ENCODE measurements at places on chromosomes 1 and 21.

DNA sequence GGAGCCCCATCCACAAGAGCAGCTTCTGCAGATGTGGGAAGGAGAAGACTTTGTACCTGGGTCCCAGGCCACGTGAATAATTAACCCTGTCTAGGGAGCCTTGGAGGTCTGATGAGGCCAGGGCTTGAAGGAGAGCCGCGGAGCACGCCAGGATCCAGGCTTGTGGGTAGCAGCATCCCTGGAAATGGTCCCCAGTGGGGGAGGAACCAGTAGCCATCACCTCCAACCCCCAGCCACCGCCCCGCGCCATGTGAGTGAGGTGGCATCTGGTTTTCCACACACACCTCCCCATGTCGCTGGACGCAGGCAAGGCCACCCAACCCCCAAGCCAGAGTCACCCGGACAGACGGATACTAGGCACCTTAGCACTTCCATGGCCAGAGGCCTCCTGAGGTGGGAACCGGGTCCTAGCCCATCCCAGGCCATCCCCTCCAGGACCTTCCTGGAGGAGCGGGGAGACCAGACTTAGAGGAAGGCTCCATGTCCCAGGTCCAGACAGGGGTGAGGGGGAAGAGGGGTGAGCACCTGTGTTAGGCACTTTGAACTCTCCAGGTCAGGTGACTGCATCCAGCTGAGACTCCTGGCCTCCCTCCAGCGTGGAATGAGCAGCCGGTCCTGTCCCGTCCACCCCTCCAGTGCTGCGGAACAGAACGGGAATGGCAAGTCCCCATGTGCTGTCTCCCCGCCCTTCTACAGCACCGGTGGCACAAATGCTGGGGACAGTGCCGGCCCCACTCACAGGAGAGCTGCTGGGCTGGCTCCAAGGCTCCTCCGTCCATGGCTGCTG is 53.2 kb downstream of the RIPK4 start:
- no peak for DNase-seq

DNA sequence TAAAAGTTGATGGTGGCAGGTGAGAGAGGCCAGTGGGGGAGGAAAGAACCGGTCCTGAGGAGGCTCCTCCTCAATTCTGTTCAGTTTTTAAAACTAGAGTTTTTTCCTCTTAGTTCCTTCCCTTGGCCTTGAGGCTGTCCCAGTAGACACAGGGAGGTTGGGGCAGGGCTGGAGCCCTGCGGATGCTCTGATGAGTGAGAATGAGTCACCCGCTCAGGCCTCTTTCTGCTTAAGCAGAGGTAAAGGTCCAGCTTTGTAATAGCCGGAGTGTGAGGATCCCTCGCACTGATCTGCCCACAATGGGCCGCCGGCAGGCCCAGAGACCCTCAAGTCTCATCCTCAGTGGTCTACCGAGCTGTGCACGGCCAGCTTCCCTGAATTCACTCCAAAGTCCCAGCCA is 49.6 kb upstream of the IRF2BP2 start:
- no peak for DNase-seq

DNA sequence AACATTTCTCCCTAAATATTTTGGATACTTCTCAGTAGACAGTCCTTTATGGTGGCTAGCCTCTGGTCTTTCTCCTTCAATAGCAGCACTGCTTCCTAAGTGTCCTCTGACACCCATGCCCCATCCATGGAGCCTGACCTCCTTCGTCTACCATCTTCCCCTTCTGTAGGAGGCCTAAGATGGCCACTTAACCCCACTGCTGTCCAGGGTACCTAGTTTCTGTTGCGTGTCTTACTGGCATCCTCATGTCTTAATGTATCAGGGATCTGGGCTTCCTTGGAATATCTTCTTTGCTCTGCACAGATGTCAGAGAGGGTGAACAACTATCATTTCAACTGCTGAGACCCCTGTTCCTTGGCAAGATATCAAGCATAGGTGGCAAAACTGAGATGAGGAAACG is 5.4 kb upstream of the KIRREL1 start:
- DNase-seq: no peak

DNA sequence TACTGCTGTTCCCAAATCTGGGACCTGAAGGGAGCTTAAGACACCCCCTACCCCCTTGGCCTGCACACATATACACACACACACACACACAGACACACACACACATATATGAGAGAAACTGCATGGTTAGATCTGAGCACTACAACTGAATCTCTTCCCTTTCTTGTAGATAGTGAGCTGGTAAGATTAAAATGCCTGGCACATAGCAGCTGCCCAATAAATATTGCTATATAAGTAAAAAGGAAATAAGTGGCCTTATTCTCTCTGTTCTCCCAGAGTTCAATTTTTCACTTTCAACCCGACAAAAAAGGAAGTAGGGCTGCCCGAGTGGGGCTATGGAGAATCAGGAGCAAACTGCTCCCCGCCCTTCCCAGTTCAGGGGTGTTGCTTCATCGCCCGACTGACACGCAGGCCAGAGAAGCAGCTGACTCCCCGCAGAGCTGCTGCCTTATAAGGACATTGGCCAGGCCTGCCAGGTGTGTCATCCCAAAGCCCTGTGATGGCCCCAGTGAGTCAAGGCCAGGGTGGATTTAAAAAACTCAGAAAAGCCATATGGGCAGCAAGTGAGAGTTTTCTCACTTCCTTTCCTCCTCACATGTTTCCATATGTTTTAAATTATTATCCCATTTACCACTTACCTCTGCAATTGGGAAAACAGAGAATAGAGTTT is 106.5 kb upstream of the SLC44A3 start:
- DNase-seq: no peak
